ENCODE measurements at places on chromosomes 6 and 20. TPM values are rescaled to one million over a fixed set of nuclear protein-coding genes. Genes with fewer than 3 reads are reported as not detected.

- DNase-seq = no peak
These were observed 803 bp downstream of the MICB start for GRCh38 chr6:31498748-31499147.

C20orf144 gene
- total RNA-seq = 0.25 TPM

- DNase-seq = no peak
These were observed 116.4 kb downstream of the KIF6 start for GRCh38 chr6:39608652-39609345.

CPNE5 gene
- total RNA-seq = 1.00 TPM
